Activated CD4-positive, alpha-beta T cell treated with anti-CD3 and anti-CD28 coated beads for 48 hours (primary cell): ENCODE measurements at places on chromosomes 1 and 21.
A peak's percentile ranks its signal among the peaks of the same experiment; 100 is the strongest.

DNA sequence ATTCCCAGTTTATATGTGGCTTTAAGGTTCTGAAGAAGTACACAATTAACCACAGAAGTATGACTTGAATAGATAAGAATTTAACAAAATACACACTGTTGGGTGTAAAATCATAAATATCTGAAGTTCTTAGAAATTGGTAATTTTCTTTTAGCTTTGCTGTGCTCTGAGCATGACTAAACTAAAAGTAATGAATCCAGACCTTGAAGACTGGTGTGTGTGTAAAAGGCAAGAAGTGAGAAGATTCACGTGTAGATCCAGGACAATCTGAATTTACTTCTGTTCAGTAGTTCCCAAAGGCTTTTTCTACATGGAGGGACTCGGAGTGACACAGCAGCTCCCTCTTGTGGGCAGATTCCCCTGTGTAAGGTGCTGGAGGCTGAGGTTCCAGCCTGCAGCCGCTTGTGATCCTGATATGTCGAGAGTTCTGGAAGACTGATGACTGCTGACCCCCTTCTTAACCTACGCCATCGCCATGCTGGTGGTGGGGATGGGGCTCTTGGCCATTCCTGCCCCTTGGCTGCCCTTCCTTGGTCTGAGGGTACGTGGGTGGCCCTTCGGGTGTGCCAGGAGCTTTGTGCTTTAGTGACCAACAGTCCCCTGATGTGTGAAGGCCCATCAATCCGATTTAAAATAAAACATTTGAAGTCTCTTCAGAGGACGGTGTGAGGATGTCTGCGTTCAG, 62.7 kb downstream of the ADARB1 start:
- DNase-seq: peak; percentile 84

GRCh38 chr1:76715474-76715873, 151.8 kb upstream of the ST6GALNAC5 start:
- DNase-seq: no peak

DNA sequence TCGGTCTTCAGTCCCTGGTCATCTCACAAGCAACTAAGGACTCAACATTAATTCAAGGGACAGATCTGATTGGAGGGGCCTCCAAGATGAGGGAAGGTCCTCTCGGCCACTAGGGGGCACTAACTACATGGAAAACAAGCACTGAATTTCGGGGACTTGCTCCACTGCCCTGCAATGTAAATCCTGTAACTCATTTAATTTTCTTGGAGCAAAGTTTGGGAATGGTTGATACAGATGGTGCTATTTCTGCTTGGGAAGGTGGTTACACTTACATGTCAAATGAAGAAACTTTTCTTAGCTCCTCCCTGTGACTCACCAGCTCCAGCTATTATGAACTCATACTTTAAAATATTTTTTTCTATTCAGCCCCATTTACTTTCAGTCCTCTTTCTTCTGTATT, 97.4 kb upstream of the KCNJ15 start:
- peak; percentile 73 for DNase-seq

DNA sequence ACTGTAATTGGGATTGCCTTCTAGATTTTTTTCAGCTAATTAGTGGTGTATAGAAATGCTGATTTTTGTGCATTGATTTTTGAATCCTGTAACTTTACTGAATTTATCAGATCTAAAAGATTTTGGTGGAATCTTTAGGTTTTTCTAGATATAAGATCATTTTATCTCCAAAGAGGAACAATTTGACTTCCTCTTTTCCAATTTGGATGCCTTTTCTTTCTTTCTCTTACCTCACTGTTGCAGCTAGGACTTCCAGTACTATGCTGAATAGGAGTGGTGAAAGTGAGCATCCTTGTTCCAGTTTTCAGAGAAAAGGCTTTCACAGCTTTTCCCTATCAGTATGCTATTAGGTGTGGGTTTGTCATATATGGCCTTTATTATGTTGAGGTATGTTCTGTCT, 53.6 kb downstream of the TESK2 start:
- DNase-seq: no peak

- no peak for DNase-seq
Observed at GRCh38 chr1:17633654-17634053, 94.2 kb downstream of the ARHGEF10L start.

DNA sequence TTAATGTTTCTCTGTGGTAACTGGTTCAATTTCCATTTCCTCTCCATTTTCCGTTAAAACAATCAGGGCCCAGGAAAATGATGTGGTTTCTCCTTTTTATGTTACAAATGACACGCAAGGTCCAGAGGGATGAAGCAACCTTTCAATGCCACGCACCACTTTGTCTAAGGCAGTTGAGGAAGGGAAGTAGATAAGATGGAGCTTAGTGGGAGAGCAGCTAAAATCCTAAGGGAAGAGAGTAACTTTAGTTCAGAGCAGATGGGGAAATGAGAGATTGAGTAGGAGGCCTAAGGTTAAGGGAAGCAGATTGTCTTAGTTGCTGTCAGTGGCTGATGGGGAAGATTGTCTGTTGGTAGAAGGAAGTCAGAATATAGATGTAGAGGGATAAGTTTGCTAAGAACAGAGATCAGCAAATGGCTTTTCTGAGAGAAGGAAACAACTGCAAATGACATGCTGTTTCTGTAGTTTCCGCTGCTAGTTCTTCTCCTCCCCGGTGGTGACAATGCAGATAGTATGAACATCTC, 660 bp downstream of the CD1C start:
- DNase-seq: no peak
